ENCODE measurements at places on chromosomes 7 and 10.

DNA sequence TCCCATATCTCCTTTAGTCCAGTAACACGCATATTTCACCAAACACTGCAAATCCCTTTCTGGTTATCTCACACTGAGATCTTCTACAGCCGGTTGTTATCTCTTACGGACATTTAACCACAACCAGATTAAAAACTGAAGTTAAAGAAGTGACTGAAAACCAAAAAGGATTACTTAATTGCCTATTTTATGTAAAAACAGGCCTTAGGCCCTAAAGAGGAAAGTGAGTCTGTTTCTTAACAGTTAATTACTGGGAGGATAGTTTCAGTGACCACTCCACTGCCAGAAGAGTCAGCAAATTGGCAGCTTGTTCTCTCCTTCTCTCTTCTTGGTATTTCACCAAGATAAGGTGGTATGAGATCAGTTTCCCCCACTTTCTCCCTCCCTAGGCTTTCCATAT is 161.9 kb upstream of the MEOX2 start:
- DNase-seq: no peak

GRCh38 chr7:70776627-70777101 is 355.3 kb upstream of the GALNT17 start:
- DNase-seq: peak; percentile 50

DNA sequence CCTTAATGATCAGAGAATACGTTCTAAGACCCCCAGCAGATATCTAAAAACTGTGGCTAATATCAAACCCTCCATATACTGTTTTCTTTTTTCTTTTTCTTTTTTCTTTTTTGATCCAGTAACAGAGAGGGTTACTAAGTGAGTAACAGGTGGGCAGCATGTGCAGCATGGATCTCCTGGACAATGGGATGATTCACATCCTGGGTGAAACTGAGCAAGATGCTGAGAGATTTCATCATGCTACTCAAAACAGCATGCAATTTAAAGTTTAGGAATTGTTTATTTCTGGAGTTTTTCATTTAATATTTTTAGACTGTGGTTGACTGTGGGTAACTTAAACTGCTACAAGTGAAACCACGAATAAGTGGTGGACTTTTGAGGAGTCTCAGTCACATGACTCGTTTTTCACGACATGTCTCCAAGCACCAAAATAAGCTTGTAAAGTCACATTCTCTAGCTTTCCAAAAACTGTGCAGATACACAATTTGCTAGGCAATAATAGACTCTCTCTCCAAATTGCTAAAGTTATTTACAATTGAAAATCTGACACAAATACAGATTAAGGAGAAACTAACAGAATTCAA is 716.2 kb downstream of the NXPH1 start:
- no peak for DNase-seq

- no peak for DNase-seq
Measured at GRCh38 chr7:12921751-12922345, 234.4 kb downstream of the ARL4A start.

DNA sequence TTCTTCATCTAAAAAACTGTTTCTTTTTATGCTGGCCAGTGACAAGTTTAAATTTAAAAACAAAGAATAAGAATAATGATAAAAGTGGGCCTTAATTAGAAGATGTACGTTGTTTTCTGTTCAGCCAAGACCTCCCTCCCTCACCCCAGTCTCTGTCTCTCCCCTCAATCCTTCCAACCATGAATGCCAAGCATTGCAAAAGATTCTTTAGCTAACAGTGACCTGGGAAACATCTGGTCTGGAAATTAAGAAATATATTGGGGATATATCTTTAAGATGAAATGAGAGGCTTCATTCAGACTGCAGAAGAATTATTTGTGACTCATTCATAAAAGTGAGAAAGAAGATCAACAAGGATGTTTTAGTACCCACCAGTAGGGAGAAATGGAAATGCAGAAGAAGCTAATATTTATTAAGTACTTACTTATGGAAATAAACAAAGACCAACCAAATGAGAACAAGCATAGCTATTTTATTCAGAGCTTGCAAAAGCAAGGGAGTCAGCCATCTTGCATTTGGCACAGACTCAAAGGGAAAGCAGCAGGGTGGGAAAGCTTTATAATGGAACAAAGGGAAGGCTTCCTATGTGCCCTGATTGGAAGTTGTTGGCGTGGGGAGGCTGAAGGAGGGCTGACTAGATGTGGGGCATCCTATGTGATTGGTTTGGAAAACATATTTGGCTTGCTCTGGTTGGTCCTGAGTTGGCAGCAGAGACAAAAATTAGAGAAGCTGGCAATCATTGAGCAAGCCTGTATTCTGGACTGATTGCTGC is 595.4 kb upstream of the GHITM start:
- DNase-seq: no peak

DNA sequence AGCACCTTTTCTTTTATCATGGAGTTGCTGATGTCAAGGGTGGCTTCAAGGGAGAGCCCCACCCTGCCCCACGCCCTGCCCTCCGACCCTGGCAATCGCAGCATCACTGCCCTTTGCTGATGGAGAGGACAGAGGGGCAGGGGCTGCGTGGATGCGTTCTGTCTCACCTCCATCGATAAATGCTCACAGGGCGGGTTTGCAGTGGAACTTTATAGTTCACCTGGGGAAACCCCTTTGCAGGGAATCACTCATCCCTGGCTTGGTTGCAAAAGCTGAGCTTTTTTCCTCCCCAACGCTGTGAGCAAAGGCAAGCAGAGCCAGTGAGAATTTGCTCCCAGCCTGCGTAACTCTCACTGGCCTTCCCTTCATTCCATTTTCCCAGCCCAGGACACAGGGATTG is 176.8 kb downstream of the WDR37 start:
- no peak for DNase-seq

GRCh38 chr7:84336303-84336702 is 141.7 kb upstream of the SEMA3A start:
- no peak for DNase-seq

DNA sequence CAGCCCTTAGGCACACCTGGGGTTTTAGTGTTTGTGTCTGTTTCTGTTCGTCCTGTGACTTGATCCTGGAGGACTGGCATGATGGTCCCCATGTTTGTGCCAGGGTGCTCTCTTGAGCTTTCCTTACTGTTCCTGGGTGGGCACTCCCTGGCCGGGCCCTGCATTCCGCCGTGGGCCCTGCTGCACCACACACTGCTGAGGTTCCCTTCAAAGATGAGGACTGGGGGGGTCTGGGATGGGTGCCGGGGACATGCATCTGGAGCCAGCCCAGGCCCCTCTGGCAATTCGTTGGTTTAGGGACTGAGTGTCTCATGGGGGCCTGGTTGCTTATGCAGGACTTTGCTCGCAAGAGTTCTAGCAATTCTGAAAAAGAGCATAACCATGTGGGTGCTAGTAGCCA is 4.7 kb downstream of the AGAP3 start:
- no peak for DNase-seq

- DNase-seq: no peak
Measured at GRCh38 chr7:125878988-125879387, 949.4 kb upstream of the POT1 start.
